Left ventricle myocardium inferior (tissue), 1 donor: ENCODE measurements at places on chromosomes 5 and 9. TPM values are rescaled to one million over a fixed set of nuclear protein-coding genes. Genes with fewer than 3 reads are reported as not detected.

TSPAN17 gene
- total RNA-seq = 31.0 TPM

UGCG gene
- 12.7 TPM for total RNA-seq

CACNA1B gene
- total RNA-seq = 0.19 TPM

C9 gene
- total RNA-seq = not detected

GRCh38 chr5:137015540-137016116 is 483.5 kb downstream of the SPOCK1 start:
- no peak for DNase-seq

DNA sequence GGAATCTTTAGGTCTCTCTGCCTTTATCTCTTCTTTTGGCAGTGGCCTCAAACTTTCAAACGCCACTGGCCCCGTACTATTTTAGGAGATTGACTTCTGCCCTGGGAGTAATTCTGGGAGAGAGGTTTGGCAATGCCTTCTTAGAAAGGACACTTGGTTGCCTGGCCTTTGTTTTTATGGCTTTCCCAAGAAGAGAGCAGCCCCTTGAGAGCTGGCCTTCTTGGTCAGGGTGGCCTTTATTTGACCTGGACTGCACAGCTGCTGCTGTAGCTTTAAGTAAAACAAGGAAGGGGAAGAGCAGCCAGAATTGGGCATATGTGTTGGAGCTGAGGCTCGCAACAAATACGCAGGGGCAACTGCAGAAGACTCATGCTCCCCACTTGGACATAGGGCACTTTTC is 60.8 kb downstream of the PTPN3 start:
- no peak for DNase-seq

DNA sequence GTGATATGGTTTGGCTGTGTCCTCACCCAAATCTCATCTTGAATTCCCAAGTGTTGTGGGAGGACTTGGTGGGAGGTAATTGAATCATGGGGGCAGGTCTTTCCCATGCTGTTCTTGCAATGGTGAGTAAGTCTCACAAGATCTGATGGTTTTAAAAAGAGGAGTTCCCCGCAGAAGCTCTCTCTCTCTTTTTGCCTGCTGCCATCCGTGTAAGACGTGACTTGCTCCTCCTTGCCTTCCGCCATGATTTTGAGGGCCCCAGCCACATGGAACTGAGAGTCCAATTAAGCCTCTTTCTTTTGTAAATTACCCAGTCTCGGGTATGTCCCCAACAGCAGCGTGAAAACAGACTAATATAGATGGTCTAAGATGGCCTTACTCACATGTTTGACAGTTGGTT is 210.1 kb downstream of the FBXL17 start:
- DNase-seq = no peak

DNA sequence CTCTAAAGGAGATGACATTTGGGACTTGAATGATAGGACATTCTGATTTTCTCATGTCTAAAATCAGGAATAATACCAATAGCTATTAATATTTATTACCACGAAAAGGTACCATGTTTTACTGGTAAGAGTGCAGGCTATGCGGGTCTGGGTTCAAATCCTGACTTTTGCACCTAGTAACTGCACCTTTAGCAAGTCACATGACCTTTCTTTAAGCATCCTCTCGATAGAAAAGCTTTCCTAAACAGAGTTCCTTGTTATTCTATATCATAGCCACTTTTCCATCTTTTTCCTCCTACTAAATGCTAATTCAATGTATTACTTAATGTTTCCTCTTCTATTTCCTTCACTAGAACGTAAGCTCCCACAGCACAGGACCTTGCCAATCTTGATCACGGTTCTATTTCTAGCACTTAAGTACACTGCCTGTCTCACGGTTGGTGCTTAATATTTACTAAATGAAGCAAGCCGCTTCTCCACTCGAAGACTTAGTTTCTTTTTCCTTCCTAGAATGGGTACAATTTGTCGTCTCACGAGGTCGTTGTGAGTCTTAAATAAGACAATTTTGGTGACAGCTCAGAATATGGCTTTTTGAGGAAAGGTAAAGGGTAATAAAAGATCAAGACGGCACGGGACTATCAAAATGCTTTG is 816 bp downstream of the RBM18 start:
- no peak for DNase-seq
